PC-3 (cell line): ENCODE measurements at places on chromosomes 1 and 21. TPM values are rescaled to one million over a fixed set of nuclear protein-coding genes. Genes with fewer than 3 reads are reported as not detected.
A peak's percentile ranks its signal among the peaks of the same experiment; 100 is the strongest.

SH2D2A gene
- total RNA-seq, result 6.9 and 7.8 TPM in 2 replicates

SLC50A1 gene
- total RNA-seq, result 59.2 and 75.2 TPM in 2 replicates

AVPR1B gene
- total RNA-seq, result 0.22 TPM in 1 of 2 replicates, not detected in the other

DNA sequence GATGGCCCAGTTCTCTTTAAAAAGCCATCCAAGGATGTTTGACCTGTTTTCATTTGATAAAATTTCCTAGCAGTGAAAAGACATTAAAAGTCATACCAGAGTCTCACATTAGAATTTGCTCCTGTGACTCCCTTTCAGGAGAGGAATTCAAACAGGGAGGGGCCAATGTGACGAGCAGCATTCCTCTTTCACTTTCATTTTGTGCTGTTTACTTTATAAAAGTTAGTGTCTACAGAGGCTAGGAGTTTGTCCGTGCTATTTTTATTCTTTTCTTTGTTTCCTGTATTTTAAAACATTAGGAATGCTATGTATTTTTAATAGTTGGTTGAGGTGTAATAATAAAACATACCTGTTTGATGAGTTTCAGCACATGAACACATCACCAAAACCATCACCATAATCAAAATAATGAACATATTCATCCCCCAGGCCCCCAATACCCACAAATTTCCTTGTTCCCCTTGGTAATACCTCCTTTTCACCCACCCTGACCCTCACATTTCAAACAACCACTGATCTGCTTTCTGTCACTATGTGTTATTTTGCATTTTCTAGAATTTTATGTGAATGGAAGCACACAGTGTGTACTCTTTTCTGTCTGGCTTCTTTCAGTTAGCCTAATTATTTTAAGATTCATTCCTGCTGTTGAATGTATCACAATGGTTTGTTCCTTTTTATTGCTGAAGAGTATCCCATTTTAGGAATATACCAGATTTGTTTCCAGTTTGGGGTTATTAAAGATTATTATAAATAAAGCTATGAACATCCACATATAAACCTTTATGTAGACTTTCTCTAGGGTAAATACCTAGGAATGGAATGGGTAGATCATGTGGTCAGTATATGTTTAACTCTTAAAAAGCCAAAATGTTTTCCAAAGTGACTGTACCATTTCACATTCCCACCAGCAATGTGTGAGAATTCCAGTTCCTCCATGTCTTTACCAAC, 129.5 kb downstream of the TENT5C start:
- peak overlapping the region; percentile 64 for H3K4me3 ChIP-seq
- DNase-seq, result peak; percentile 72
- no peaks in the 10 kb centered on the region for H3K36me3 ChIP-seq
- H3K27me3 ChIP-seq, result no peaks in the 10 kb centered on the region
- peaks cover 13% of the 10 kb centered on the region for H3K4me1 ChIP-seq
- H3K27ac ChIP-seq, result no peak overlapping the region

DNA sequence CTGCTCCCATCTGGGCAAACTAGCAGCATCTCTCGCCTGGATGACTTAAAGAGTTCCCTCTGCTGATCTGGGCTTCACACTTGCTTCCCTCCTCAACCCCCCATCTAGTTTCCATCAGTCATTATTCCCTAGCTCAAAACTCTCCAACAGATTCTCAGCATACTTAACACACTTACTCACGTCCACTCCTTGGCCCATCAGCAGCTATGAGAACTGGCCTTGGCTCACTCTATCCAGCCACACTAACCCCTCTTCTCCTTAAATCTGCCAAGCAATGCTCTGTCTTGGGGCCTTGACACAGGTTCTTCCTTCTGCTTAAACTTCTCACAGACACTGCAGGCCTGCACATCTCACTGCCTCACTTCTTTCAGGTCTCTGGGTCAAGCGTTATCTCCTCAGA, 41.6 kb downstream of the GNG12 start:
- peaks cover 40% of the 10 kb centered on the region for H3K4me1 ChIP-seq
- H3K4me3 ChIP-seq, result peak overlapping the region; percentile 44; the same call in 1 of the 2 replicates
- H3K27ac ChIP-seq, result peak overlapping the region; percentile 76

DNA sequence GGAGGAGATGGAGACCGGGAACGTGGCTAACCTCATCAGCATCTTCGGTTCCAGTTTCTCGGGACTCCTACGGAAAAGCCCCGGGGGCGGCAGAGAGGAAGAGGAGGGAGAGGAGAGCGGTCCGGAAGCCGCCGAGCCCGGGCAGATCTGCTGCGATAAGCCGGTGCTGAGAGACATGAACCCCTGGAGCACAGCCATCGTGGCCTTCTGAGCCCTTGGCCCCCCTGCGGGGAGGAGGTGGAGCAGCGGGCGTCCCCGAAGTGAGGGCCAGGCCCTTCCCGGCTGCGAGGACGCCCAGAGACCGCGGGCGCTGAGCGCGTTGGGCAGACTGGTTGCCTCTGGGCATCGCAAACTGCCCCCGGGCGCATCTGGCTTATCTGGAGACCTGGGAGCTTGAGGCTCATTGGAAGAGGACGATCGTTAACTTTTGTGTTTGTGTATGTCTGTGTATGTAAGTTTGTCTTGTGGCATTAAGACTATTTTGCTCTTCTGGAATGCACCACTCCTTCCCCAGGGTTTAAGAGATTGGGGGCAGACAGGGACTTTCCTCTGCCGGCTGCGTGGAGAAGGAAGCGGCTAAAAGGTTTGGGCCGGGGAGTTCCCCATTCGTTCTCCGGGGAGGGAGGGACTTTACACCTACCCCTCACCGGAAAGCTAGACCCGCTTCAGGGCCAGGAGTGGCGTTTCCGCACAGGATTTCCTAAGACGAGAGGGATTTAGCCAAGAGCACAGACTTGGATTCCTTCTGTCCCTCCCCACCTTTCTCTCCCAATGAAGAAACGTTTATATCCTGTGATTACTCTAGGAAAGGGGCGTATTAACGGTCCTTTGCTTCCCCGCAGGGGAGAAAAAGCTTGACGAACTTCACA, 1.4 kb downstream of the IER5 start:
- DNase-seq, result peak; percentile 39
- H3K4me1 ChIP-seq, result peaks cover 18% of the 10 kb centered on the region
- H3K27me3 ChIP-seq, result no peaks in the 10 kb centered on the region

DNA sequence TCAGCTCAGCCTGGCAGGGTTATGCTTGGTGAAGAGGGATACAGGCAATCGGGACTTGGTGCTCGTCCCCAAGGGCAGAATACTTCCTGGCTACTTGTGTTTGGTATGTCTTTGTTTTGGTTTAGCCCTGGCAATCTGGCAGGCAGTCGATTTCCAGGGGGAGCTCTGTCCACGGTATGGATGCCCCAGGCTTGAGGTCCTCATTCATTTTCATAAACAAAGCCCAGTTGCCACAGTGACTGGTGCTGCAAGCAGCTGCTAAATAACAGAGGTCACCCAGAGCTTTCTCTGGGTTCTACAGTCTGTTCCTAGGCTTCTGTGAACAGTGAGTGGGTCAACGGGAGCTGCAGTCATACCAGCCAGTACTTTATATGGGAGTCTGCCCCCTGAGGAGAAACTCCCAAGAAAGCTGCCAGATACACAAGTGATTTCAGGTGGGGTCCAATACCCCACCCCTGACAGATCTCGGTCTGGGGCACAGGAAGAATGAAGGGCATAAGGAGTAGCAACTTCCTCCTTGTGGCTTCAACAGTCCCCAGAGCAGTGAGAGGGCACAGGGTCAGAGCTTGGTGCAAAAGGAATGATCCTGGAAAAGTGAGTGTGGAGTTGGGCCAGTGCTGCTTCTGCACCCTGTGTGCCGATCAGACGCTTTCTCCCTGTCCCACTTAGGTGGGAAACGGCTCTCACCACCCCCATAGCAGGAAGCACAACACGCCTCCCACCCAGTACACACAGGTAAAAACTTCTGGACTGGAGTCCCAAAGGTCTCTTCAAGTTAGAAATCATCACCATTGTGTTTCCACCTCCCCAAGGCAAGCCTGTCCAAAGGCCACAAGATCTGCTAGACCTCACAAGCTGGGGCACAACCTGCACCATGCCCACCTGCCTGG, 55.5 kb downstream of the TGFBR3 start:
- H3K4me3 ChIP-seq, result no peak overlapping the region
- H3K4me1 ChIP-seq, result no peaks in the 10 kb centered on the region
- peak; percentile 26 for DNase-seq
- no peak overlapping the region for H3K27ac ChIP-seq
- H3K36me3 ChIP-seq, result no peaks in the 10 kb centered on the region

GRCh38 chr1:57874418-57874877, 450.6 kb upstream of the DAB1 start:
- H3K27me3 ChIP-seq, result no peaks in the 10 kb centered on the region
- no peak overlapping the region for H3K4me3 ChIP-seq
- DNase-seq, result no peak

DNA sequence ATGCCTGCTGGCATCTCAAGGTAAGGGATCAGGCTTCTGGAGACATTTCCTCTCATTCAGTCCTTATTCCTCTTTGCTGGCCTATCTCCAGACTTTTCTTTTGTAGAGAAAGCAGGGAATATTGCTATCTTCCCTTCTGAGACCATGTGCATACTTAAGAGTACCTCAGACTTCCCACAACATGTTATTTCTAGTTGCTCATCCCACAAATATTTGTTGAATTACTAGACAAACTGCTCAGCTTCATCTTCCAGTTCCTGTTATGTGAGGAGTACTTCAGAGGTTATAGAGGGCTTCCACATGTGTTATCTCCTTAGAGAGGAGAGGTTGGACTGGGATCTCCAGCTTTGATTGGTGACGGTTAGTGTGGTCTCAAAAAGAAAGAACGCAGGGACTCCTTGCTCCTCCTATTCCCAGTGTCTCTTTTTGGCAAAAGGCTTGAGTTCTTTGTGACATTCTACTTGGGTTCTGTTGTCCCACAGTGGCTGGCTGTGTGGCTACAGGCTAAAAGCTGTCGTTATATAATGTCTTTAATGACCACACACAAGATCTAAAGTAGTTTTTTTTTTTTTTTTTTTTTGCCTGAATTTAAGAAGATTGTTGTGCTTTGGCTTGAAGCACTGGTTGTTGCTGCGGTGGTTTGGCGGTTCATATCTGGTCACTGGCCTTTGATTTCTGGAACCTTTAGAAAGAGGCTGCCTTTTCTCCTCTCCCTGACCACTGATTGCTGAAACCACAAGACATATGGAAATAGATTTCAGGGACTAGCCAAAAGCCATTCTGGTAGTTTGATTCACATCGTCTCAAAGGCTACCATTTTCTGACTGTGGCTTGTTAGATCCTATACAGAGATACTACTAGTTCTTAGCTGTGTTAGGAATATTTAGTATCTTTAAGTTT, 78.7 kb downstream of the FGGY start:
- peak; percentile 95 for DNase-seq
- no peaks in the 10 kb centered on the region for H3K27me3 ChIP-seq
- H3K4me3 ChIP-seq, result no peak overlapping the region
- peak overlapping the region; percentile 16 for H3K27ac ChIP-seq
- no peaks in the 10 kb centered on the region for H3K36me3 ChIP-seq

DNA sequence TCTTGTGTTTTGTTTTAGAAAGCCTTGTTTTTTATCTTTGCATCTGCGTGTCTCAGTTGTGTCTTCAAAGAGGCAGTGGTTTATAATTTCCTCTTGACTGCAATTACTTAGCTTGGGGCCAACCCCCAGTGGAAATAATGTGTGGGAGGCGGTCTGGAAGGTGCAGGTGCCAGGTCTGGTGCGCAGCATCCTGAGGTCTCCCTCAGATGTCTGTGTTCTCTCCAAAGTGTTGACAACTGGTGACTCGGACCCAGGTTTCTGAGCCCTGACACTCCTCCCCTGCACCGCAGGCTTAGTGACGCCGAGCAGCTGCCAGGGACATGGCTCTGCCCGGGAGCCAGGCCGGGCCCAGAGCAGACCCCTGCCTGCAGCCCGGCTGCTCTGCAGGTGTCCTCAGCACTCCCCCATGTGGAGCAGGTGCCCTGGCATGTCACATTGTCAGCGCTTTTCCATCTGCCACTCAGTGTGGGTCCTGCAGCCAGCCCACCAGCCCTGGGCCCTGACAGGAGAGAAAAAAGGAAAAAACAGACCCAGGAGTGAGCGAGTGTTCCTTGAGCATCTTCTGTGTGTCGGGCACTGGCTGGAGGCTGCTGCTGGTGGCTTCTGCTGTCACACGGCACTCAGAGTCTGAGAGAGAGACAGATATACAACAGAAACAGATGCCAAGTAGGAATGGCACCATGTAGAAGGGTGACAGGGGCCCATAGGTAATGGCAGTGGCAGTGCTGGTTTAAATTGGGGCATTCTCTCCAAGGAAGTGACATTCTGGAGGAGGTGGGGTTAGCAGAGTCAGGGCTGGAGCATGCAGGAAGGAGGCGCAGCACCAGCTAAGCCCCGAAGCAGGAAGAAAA, 24.8 kb upstream of the SELENON start:
- H3K27me3 ChIP-seq, result no peaks in the 10 kb centered on the region
- peaks cover 12% of the 10 kb centered on the region for H3K4me1 ChIP-seq
- no peak overlapping the region for H3K4me3 ChIP-seq
- no peaks in the 10 kb centered on the region for H3K36me3 ChIP-seq
- no peak for DNase-seq

DNA sequence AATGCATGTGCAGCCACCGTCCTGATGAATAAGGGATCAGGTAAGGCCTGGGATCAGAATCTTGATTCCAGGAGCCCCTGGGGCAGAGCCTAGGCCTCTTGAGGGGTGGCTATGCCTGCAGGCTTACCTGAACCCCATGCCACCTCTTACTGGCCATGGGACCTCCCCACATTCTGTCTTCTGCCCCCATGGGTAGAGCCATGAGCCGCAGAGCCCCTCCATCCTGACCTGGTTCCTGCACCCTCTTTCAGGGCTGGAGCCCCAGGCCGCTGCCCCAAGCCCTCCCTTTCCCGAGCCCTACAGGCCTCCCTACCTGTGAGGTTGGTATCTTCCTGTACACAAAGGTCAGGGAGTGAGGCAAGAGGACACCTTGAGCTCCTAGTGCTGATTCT, 120.8 kb downstream of the DMRTB1 start:
- H3K36me3 ChIP-seq, result no peaks in the 10 kb centered on the region
- no peak overlapping the region for H3K27ac ChIP-seq
- H3K4me3 ChIP-seq, result no peak overlapping the region
- no peaks in the 10 kb centered on the region for H3K27me3 ChIP-seq

DNA sequence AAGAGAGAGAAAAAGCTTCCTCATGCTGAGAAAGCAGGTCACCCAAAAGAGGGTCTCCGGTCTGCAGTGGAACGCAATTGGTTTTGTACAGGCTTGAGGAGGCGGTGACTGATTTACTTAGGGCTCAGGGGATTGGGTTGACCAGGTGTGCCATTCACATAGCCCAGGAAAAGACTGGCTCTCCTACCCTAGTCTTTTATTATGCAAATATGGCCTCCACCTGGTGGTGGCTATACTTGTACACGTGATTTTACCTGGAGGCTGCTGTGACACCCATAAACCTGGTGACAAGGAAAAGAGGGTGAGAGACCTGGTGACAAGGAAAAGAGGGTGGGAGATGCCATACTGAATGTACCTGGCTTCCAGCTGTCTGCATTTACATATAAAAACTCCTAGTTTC, 49.9 kb downstream of the DNTTIP2 start:
- no peak overlapping the region for H3K27ac ChIP-seq
- peaks cover 20% of the 10 kb centered on the region for H3K4me1 ChIP-seq
- H3K4me3 ChIP-seq, result no peak overlapping the region
- no peak for DNase-seq
- H3K27me3 ChIP-seq, result no peaks in the 10 kb centered on the region

DNA sequence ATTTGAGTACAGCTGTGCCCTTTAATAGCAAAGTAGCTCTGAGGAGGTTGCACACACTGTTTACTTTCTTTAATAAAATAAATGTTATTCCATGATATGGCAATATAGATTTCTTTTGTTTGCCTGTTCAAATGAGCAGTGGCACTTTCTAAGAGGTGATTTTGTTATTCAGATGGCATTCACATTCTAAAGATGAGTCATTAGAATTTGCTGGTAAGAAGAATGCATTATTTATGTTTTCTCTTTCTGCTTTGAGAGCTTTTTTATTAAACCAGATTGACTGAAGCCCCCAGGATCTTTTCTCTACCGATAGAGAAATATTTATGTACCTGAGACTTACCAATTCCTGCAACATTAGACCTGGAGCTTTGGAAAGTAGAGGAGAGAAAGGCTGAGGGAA, 11.2 kb upstream of the LEPR start:
- H3K27ac ChIP-seq, result no peak overlapping the region
- no peaks in the 10 kb centered on the region for H3K27me3 ChIP-seq
- no peak for DNase-seq
- no peaks in the 10 kb centered on the region for H3K36me3 ChIP-seq
